ENCODE measurements at places on chromosomes 7 and 10.

GRCh38 chr7:151664268-151664667 lies 144.6 kb upstream of the RHEB start:
- no peak for DNase-seq

DNA sequence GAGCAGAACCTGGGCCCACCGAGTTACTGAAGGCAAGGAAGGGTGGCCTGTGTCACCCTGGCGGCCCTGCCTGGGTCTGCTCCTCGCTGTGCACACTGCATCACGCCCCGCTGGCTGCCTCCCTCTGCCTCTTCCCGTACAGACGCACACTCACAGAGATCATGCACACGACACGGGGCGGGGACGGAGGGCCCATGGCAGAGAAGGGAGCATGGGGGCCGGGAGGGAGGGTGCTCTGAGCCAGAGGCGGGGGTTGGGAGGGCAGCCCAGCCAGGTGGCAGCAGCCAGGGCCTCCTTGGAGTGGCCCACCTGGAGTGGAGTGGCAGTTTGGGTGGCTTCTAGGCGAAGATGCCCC lies 16.6 kb downstream of the BUD23 start:
- no peak for DNase-seq

- DNase-seq, result no peak
Measured at GRCh38 chr10:68106656-68107055, 2.6 kb upstream of the MYPN start.

- DNase-seq, result no peak
Measured at GRCh38 chr7:108307595-108307994, 148.6 kb downstream of the NRCAM start.

DNA sequence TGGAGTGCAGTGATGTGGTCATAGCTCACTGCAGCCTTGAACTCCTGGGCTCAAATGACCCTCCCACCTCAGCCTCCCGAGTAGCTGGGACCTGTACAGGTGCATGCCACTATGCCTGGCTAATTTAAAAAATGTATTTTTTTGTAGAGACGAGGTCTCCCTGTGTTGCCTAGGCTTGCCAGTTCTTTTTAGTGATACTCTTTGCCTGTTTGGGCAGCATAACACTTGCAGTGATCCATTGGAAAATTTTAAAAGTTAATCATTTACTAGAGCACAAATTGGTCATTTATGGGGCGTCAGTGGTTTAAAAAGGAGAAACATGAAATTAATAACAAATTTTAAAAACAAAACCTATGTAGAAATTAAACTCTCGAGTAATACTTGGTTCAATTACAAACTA lies 78.3 kb downstream of the DYNC2I1 start:
- no peak for DNase-seq

GRCh38 chr10:78398382-78398781 lies 364.7 kb downstream of the RPS24 start:
- no peak for DNase-seq

DNA sequence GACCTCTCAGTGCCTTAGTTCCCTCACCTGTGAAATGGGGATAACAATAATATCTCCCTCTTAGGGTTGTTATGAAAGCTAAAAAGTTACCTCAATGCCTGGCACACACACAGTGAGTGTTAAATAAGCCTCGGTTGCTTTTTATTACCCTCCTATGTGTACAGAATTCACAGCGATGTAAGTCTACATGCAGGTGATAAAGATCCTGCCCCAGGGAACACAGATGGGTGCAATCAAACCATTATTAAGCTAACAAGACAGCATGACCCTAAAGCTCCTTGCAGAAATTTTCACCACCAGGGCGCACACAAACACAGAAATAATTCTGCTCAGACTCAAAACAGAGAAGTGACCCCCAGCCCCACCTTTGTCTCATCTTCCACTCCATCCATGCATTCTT lies 261.9 kb downstream of the SNX10 start:
- no peak for DNase-seq
